Neuronal stem cell (in vitro differentiated cells): ENCODE measurements at places on chromosomes 4 and X.

DNA sequence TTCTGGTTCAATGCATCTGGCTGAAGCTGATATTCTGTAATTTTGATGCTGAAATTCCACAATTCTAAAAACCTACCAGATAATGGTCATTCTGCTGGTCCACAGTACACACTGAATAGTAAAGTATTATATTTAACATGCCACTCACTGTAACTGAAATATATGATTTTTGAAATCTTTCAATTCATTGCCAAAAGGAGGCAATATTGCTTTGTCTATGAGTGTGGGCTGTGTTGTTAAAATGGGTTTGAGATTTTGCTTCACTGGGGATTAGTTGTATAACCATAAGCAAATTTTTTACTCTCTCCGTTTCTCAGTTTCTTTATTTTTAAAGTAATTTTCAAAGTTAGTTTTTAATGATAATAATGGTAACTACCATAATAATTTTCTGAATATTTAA, 1404.1 kb upstream of the IGFBP7 start:
- H3K36me3 ChIP-seq: no peaks in the 10 kb centered on the region
- peaks cover 2% of the 10 kb centered on the region for H3K4me1 ChIP-seq
- no peaks in the 10 kb centered on the region for H3K27me3 ChIP-seq
- H3K27ac ChIP-seq: no peak overlapping the region
- no peak for DNase-seq

GRCh38 chrX:53135581-53135980, 41.6 kb downstream of the KANTR start:
- no peaks in the 10 kb centered on the region for H3K36me3 ChIP-seq
- no peak for DNase-seq
- no peaks in the 10 kb centered on the region for H3K27me3 ChIP-seq

- H3K36me3 ChIP-seq: no peaks in the 10 kb centered on the region
- H3K4me1 ChIP-seq: peaks cover 13% of the 10 kb centered on the region
- no peak for DNase-seq
- no peaks in the 10 kb centered on the region for H3K27me3 ChIP-seq
- H3K4me3 ChIP-seq: no peak overlapping the region
- no peak overlapping the region for H3K27ac ChIP-seq
These were observed 55.9 kb upstream of the NKX1-1 start for GRCh38 chr4:1462009-1462767.

GRCh38 chrX:35445912-35446311, 352.2 kb upstream of the MAGEB16 start:
- H3K27me3 ChIP-seq: no peaks in the 10 kb centered on the region
- H3K27ac ChIP-seq: no peak overlapping the region
- no peaks in the 10 kb centered on the region for H3K36me3 ChIP-seq

DNA sequence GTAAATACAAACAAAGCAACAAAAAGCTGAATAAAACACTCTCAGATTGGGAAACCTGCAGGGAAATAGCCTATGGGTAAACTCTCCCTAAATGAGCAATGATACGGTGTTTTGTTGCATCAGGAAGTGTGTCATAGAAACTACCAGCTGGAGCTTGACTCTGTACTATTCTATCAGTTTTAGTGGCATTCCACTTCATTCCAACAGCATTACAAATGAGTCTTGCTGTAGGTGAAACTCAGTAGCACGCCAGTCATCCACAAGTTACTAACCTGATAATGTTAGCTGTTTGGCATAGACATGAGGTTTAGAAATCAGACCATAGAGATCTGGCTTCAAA, 24.9 kb downstream of the FGFBP1 start:
- H3K4me3 ChIP-seq: no peak overlapping the region
- no peaks in the 10 kb centered on the region for H3K27me3 ChIP-seq
- H3K36me3 ChIP-seq: no peaks in the 10 kb centered on the region
- H3K27ac ChIP-seq: no peak overlapping the region
- H3K4me1 ChIP-seq: peaks cover 2% of the 10 kb centered on the region

DNA sequence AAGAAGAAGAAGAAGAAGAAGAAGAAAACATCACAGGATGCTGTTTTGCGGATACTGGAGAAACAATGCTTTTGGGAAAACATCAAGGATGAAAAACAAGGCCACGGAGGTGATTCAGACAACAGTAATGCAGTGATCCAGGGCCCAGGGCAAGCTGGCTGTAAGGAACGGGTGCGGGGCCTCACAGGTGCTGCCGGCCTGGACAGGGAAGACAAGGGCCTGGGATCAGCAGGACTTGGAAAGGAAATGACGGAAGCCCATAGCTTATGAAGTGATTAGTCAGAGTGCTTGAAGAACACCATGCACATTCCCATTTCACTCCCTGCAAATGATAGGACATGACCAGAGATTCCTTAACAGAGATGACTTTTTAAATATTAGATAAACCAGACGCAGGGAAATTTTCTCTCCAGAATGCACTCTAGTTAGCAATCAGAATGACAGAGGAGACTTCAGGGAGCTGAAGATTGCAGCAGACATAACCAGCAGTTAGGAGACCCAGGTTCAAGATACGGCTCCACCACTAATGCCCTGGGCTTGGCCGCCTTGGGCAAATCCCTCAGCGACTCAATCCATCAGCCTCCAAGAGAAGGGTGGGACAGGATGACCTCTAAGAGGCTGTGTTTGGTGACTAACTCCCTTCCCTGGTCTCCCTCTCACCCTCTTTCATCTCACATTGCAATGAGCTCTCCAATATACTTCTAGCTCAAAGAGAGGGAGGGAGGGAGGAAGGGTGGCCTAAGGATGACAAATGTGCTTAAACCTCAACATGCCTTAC, 54.1 kb downstream of the APBB2 start:
- DNase-seq: no peak
- H3K27ac ChIP-seq: no peak overlapping the region
- H3K4me3 ChIP-seq: no peak overlapping the region
- no peaks in the 10 kb centered on the region for H3K27me3 ChIP-seq
- no peaks in the 10 kb centered on the region for H3K4me1 ChIP-seq
- H3K36me3 ChIP-seq: no peaks in the 10 kb centered on the region

DNA sequence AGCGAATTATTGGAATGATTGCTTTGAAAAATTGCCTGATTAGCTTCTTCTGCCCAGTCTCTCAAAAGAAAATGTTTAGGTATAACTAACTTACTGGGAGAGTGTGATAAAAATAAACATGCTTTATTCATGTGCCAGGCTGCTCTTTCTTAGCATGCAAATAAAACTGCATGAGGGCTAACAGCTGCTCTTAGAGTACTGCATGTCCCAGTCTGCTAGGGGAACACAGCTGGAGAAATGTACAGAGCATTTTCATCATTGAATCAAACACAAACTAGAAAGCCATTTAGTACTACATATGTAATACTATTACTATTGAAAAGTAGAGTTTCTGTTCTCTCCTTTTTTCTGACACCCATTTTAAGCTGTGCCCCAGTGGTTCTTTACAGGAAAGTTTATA, 726.0 kb downstream of the GRID2 start:
- no peaks in the 10 kb centered on the region for H3K4me1 ChIP-seq
- no peak for DNase-seq
- H3K27ac ChIP-seq: no peak overlapping the region
- no peak overlapping the region for H3K4me3 ChIP-seq
- H3K36me3 ChIP-seq: no peaks in the 10 kb centered on the region
- H3K27me3 ChIP-seq: no peaks in the 10 kb centered on the region

DNA sequence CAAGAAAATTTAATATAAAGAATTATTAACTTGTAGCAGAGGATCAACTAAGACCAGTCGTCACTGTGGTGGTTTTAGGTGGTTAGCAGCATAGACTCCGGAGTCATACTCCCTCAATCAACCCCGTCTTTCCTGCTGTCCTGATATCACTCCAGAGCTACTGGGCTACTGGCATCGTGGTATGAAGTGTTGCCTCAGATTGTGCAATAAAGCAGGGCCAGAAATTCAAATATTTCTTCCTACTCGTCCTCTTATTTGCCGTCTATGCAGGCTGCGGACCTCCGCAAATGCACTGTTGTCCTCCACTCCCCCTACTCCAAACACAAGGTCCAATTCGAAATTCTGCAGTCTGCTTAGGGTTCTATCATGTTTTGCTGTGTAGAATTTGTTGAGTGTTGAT, 1.2 kb upstream of the MAGEA10 start:
- DNase-seq: no peak
- H3K4me1 ChIP-seq: no peaks in the 10 kb centered on the region

DNA sequence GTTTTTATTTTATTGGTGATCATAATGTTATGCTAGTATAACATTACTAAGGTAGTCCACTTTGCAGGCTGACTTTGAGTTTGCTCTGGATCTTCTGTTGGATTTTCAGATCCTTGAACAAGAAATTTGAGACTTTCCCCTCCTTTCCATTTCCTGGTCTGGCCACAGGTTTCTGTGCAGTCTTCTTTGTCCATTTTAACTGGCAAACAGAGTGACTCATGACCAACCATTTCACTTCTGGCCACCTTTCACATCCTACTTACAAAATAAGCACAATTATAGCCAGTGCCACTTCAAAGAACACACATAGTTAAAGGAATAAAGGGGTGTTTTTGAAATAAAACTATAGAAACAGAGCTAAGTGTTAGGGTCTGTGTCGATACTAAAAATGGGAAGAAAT, 8.4 kb downstream of the ANK2 start:
- H3K36me3 ChIP-seq: no peaks in the 10 kb centered on the region
- H3K27me3 ChIP-seq: no peaks in the 10 kb centered on the region
- no peak overlapping the region for H3K27ac ChIP-seq
- DNase-seq: no peak
- H3K4me1 ChIP-seq: peaks cover 2% of the 10 kb centered on the region

DNA sequence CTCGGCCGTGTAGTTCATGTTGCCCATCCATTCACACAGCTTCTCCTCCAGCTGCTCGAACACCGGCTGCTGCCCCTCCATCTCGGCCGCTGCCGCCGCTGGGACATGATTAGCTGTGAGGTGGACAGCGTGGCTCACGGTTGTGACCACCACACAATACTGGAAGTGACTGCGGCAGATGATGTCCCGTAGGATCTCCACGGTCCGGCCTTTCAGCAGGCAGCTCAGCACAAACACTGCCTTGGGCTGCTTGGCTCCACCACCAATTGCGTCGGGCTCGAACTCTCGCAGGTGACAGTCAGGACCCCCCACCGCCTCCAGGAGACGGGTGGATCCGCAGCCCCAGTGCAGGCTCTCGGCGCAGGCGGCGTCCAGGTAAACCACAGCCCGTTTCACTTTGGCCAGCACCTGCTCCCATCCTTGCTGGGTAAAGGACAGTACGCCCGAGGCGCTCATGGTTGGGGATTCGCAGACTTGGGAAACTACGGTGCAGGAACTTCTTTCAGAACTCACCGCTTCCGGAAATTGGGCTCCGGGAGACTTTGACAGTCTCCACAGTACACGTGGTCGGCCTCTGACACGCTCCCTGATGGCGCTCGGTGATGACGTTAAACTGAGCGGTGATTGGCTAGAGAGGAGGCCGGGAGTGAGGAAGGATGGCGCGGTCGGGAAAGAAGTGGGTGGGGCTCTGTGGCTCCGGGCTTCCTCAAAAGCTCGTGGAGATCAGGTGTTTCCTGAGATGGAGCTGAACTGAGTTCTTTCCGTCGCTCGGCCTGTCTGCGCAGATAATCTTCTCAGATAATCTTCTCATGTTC, at the start of gene SCFD2:
SCFD2 (minus strand) TSS at position 576 of the 815 bp plus-strand sequence.
- peaks cover 5% of the 10 kb centered on the region for H3K4me1 ChIP-seq
- no peaks in the 10 kb centered on the region for H3K36me3 ChIP-seq
- DNase-seq: peak; percentile 89

GRCh38 chr4:21652508-21653231, 295.9 kb downstream of the KCNIP4 start:
- no peak overlapping the region for H3K4me3 ChIP-seq
- no peak overlapping the region for H3K27ac ChIP-seq
- no peaks in the 10 kb centered on the region for H3K27me3 ChIP-seq
- no peak for DNase-seq
- H3K36me3 ChIP-seq: no peaks in the 10 kb centered on the region

- H3K27ac ChIP-seq: no peak overlapping the region
- DNase-seq: no peak
- no peak overlapping the region for H3K4me3 ChIP-seq
- H3K36me3 ChIP-seq: no peaks in the 10 kb centered on the region
- H3K27me3 ChIP-seq: no peaks in the 10 kb centered on the region
- peaks cover 4% of the 10 kb centered on the region for H3K4me1 ChIP-seq
These were observed 300.3 kb upstream of the IRS4 start for GRCh38 chrX:109036624-109037023.

DNA sequence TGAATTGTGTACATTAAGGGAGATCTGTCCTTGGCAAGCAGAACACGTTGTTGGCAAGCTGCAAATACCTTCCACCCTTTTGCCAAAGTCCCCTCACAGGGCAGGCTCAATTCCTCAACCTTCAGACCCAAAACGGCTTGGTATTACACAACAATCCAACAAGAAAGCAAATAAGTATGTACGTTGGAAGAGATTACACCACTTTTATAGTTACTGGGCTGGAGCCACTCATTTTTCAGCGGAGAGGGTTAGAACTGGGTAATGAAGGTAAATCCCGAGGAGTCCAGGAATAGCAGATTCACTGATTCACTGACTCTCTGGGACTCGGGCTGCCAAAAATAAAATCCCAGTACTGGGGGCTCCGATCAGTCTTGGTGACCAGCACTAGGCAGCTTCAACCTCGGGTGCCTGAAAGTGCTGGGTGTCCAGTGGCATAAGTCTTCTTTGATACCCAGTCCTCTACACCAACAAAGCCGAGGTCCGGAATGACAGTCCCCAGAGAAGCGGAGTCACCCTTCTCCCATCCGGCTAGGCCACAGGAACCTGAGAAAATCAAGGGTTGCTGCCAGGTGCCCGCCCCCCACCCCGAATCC, 587 bp downstream of the TIMM8A start:
- H3K36me3 ChIP-seq: peaks cover 19% of the 10 kb centered on the region
- no peaks in the 10 kb centered on the region for H3K27me3 ChIP-seq
- H3K27ac ChIP-seq: no peak overlapping the region
- peak overlapping the region; percentile 90 for H3K4me3 ChIP-seq
- DNase-seq: no peak
